A549 treated with ZK216348 at 1 μM for 4 hours (cell line): ENCODE measurements at places on chromosomes 6 and 20. TPM values are rescaled to one million over a fixed set of nuclear protein-coding genes. Genes with fewer than 3 reads are reported as not detected.

CRISP2 gene
- total RNA-seq, result not detected in 5 replicates

BTNL2 gene
- not detected in 5 replicates for total RNA-seq

CALHM5 gene
- 0.05 to 0.07 TPM (median 0.06 TPM) in 5 replicates for total RNA-seq

SIRPD gene
- total RNA-seq, result not detected in 5 replicates

GPX5 gene
- total RNA-seq, result not detected in 5 replicates

OR12D3 gene
- not detected in 5 replicates for total RNA-seq

GJE1 gene
- total RNA-seq, result not detected in 5 replicates

GPR6 gene
- not detected in 5 replicates for total RNA-seq

PCSK2 gene
- total RNA-seq, result 0.12 TPM in 1 of 5 replicates, not detected in the others

STK38 gene
- total RNA-seq, result 17.1 to 19.3 TPM (median 18.5 TPM) in 5 replicates

NANP gene
- 4.6 to 8.5 TPM (median 7.4 TPM) in 5 replicates for total RNA-seq

ABT1 gene
- 10.5 to 14.3 TPM (median 13.2 TPM) in 5 replicates for total RNA-seq

FRS3 gene
- 1.5 to 3.3 TPM (median 2.3 TPM) in 5 replicates for total RNA-seq

GZF1 gene
- total RNA-seq, result 9.3 to 15.1 TPM (median 11.6 TPM) in 5 replicates
